HTR-8/SVneo (cell line): ENCODE measurements at places on chromosomes 2 and 18.
A peak's percentile ranks its signal among the peaks of the same experiment; 100 is the strongest.

DNA sequence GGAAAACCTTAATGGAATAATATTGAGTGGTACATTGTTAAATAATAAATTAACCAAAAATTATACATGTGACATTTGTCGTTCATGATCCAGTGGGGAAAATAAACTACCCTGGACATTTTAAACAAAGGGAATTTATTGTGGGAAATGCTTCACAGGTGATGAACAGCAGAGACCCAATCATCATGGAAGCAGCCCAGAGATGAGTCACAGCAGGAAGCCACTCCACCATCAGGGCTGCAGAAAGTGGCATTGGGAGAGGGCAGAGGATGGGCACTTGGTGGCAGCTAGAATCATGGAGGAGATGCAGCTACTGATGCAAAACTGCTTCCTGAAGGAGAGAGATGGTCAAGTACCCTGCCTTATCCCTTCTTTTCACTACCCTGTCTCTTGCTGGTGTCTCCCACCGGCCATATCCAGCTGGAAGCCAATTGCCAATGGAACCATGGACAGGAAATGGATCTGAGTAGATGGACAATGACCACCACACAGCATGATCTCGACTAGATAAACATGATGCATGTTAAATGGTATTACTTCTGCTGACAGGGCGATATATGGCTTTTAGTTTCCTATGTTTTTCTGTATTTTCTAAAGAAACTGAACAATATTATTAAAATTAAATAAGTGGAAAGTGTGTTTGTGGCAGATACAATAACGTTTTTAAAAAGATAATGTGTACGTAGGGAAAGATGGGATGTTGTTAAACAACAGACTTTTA, 139.8 kb downstream of the RPIA start:
- no peak for DNase-seq

GRCh38 chr2:48558456-48558855, 28.5 kb downstream of the STON1 start:
- no peak for DNase-seq

GRCh38 chr2:69422198-69422597, 15.0 kb downstream of the NFU1 start:
- DNase-seq: no peak

DNA sequence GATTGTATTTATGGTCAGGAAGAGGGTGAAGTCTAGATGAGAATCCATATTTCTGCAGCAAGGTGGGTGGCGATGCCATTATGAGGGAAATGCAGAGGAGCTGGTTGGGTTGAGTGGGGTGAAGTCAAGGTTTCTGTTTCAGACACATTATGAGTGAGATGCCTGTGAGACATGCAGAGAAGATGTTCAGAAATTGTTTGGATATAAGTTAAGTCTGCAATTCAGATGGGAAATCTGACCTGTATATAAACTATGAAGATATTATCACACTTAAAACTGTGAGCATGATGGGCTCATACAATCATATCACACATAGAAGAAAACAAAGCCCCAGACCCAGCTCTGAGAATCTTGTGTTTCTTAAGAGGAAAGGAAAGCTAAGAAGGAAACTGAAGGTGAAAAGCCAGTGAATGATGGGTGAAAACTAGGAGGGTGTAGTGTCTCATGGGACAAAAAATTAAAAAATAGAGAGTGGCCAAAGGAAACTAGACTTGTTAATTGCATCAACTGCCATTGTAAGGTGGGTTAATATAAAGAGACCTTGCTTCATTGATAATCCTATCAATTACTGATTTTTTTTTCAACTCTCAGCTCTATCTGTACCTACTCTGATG, 14.2 kb downstream of the GALNT5 start:
- no peak for DNase-seq

DNA sequence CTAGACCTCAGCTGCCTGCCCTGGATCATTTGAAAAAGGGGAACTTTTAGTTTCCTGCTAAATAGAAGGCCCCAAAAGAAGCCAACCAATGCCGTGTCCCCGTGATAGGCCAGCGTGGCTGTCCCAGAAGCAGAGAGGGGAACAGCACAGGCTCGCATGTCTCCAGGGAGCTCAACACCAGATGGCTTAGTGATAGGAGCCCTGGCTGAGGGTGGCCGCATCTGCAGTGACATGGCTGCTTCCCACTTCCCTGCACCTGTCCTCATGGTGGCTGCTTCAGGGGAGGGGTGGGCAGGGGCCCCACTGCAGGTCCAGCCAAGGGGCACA, 79.6 kb downstream of the MBP start:
- DNase-seq: no peak

DNA sequence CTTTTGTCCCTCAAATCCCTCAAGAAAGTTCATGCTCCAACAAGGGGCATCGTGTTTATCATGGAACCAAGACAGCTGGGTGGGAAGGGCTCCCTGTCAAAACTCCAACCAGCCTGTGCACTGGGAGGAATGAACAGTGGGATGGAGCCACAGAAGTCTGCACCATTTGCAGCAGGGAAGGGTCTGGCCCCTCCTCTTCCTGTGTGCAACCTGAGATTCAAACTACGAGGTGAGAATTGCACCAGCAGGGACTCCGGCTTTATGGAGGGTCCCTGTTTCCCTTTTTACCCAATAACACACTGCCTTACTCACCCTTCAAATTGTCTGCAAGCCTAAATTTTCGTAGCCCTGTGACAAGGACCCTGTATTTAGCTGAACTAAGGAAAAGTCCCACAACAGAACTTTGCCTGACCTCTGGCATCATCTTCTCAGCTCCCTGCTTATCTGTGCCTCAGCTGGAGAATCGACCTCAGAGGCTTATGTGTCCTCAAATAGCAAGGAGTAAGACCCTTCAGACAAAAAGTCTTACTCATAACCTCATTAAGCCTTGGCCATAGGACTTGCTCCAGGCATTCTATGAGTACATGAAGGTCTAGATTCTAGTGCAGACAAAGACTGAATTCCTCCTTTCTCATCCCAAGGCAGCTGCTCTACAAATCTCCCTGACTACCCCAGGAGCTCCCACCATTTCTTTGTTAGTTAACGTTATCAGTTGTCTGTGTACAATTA, 178.3 kb upstream of the SERPINE2 start:
- no peak for DNase-seq

DNA sequence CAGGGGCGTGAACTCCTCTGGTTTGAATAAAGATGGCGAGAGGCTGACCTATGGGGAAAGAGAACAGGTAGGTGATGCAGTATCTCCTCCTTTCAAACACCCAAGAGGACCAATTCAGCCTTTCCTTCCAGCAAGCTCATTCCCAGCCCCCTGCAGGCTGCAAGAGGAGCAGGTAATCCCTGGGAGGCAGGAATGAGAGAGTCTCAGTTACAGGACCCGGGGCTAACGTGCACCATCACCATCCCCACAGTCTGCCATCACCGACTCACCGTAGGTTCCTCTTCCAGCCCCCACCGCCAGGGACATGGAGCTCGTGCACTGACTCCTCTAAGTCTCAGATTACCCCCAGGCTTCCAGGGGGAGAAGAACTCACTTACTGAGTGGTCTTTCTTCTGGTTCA, 26.7 kb downstream of the XDH start:
- DNase-seq: no peak

- DNase-seq: peak; percentile 5
These were observed 54.5 kb downstream of the SKA1 start for GRCh38 chr18:50429207-50429948.

- peak; percentile 26 for DNase-seq
These were observed 128.0 kb upstream of the GYPC start for GRCh38 chr2:126527836-126528490.

- DNase-seq: no peak
These were observed 439.2 kb upstream of the REG3G start for GRCh38 chr2:78586316-78586715.

DNA sequence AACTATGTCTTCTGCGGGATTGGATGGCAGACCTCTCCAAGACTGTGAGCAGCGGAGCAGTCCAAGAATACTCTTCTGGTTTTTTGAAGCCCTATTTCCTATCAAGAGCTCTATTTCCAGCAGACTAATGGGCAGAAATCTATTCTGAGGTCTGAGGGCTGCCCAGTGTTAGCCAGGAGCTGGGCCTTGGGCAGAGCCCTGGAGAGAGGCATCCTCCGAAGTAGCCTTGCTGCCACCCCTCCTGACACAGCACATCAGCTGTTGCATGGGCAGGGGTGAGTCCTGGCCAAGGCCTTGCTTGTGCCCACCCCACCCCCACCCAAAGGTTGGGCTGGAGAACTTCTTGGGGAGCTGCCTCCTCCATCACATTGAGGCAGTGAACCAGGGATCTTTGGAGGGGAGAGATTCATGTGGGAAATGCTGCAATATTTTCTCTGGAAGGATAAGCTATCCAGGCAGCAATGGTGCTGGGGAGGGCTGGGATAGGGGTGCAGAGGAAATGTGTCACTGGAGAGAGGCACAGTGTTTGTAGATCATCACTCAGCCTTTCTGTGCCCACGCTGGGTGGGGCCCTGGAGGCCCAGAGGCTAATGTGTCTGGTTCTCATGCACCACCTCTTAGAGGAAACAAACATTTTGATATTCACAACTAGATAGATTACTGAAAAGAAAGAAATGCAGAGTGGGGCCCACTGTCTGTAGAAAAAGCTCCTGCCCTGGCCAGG, 104.7 kb downstream of the VSNL1 start:
- no peak for DNase-seq

- DNase-seq: no peak
These were observed 16.5 kb downstream of the DOK1 start for GRCh38 chr2:74571058-74571457.

DNA sequence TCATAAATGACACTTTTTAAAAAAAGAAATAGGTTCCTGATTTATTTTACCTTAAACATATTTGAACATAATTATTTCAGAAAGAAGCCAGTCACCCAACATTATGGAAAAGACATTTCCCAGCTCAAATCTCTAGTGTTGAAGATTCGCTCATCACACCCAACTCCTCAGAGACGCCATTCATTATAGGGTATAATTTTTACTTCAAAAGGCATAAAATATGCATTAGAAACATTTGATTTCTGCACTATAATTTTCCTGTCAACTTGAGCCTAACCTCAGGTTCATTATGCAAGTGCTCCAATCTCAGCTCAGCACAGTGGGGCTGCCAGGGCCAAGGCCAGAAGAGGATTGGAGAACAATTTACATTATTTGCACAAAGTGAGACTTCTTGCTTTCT, 58.8 kb upstream of the TTN start:
- DNase-seq: no peak

DNA sequence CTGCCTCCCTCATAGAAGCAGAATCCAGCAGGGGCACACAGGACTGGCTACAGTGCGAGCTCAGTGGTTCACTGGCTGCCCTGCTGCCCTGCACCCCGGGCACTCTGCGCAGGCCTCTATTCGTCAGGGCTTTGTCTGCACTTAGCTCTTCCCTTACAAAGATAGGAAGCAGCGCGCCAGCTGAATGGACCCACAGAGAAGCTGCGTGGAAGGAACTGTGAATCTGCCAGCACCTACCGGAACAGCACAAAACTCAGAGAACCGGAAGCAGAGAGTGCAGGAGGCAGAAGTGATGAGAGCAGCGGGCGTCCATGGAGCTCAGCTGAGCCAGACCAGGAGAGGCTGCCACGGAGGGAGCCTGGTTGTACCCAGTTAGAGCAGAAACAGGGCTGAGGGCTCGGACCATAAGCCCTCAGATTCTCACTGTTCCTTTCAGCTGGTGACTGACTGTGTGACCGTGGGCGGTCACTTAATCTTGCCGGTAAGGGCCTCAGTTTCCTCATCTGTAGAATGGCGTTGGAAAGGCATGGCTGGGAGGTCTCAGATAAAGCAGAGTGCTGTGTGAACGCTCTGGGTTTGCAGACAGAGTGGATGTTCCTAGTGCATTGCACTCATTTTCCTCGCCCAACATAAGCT, 23.1 kb upstream of the SLC66A3 start:
- DNase-seq: no peak

- no peak for DNase-seq
These were observed 310.3 kb downstream of the GALNT13 start for GRCh38 chr2:154182008-154182407.
